Activated B cell treated with CpG ODN at 0.5 μM for 24 hours (primary cell): ENCODE measurements at places on chromosomes 1 and 21. TPM values are rescaled to one million over a fixed set of nuclear protein-coding genes. Genes with fewer than 3 reads are reported as not detected.

The MAEL gene
- total RNA-seq: not detected in 2 replicates

The GPR3 gene
- total RNA-seq: 0.11 TPM in 1 of 2 replicates, not detected in the other

The TCHHL1 gene
- not detected in 2 replicates for total RNA-seq

The DSCAM gene
- not detected in 2 replicates for total RNA-seq

The RBP7 gene
- not detected in 2 replicates for total RNA-seq

The PBX1 gene
- total RNA-seq: not detected in 2 replicates

The FLAD1 gene
- 64.1 and 69.0 TPM in 2 replicates for total RNA-seq

The CSF3R gene
- 0.12 TPM in 1 of 2 replicates, not detected in the other for total RNA-seq

DNA sequence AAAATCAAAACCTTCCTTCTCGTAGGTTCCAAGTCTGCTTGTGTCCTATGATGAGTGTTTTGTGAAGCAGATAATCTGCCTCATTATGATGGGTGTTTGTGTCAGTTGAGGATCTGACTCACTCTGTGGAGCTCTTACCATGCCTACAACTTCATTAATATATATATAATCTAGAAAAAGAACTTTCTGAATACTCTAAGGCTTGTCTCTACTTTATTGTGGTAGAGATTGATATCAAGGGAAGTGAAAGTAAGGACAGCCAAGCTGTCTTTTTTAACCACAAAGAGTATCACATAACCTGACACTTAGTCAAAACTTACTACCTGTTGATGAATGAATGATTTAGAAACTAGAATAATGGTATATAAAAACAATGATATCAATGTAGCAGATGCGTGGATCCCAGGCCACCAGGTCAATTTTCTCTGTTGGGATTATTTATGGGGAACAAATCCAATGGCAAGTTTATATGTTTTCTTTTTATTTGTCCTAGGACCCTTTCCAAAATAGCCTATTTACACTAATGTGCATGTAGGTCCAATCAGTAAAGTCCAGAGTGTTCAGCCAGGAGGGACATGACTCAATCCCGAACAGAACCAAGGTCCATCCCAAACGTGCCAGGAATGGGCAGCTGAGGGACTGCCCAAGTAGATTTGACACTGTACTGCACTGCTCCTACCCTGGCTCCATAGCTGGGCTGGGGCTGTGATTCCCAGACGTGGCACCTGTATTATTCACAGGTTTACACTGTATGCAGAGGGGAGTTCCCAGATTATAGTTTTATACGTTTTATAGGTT lies 182.3 kb upstream of the GREM2 start:
- no peak for DNase-seq

- DNase-seq: no peak
Observed at GRCh38 chr21:26412885-26413284, 160.2 kb downstream of the CYYR1 start.

GRCh38 chr1:3618881-3619671 lies 5.7 kb upstream of the TPRG1L start:
- peak; percentile 51 for DNase-seq

- DNase-seq: no peak
Observed at GRCh38 chr1:113255720-113256347, 134.5 kb upstream of the MAGI3 start.

- no peak for DNase-seq
Observed at GRCh38 chr1:194347200-194347599, 1160.8 kb upstream of the B3GALT2 start.

DNA sequence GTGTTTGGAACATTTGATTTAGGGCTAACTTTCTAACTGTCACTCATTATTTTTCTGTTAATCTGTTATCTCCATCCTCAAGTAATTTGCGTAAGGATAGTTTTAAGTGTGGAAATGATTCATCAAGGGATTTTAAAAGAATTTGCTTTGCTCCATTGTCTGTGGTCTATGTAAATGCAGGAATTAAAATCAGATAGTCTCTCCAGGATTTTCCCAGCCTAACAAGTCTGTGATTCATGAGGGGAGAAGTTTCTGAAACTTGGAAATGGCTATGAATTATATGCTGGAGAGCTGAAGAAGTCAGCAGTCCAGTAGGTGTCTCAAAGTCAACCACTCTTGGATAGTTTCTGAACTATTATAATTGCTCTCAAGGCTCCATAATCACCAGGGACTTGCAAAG lies 264.5 kb downstream of the MRPL39 start:
- no peak for DNase-seq

- no peak for DNase-seq
Observed at GRCh38 chr1:111628153-111628552, 8.6 kb downstream of the RAP1A start.

DNA sequence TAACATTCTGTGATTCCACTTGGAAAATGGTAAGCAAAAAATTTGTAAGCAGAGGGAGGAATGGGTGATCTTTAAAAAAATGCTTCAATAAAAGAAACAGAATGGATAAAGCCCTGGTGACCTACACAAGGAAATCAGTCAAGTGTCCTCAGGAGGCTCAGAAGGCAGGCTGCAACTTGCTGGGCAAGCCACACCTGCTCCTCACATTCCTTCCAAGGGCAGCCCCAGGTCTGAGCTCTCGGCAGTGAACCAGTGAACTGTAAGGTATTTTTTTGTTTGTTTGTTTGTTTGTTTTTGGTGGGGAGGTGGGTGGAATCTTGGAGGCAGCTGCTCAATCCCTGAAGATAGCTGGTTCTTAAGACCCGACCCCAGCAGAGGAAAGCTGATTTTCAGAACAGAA lies 4.4 kb downstream of the TACSTD2 start:
- no peak for DNase-seq

DNA sequence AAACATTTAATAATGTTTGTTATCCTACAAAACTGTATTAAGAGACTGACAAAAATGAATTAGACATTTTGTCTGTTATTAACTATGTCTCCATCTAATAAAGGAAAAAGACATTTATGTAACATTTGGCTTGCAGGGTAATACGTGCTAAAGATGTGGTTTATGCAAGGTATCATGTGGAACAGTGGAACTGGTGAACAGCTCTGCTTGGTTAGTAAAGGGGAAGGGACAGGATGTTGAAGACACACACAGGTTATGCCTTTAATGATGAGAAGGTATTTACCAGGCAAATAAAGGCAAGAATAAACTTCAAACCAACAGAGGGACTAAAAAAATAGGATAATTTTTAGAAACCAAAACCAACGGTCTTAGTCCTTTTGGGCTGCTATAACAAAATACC lies 93.1 kb downstream of the UCHL5 start:
- DNase-seq: no peak

GRCh38 chr1:199590708-199591107 lies 436.8 kb upstream of the NR5A2 start:
- DNase-seq: no peak

GRCh38 chr1:22709891-22710700 lies 543 bp upstream of the EPHB2 start:
- no peak for DNase-seq

DNA sequence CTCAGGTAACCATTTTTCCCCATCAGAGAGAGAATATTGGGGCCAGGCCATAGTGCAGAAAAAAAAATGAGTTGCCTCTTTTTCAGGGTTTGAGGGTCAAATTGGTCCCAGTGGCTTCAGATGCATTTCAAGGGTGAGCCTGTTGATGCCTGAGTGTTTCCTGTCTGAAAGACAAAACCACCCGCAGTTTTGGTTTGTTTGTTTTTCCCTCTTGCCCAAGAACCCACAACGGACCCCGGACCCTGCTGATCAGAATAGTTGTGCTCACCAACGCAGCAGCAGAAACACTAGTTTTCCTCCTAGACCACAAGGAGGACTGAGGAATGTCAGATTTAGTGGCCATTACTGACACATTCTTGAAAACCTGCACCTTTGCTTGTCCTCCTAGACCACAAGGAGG lies 1433.1 kb downstream of the PLA2G4A start:
- DNase-seq: no peak

GRCh38 chr1:41242342-41243078 lies 404 bp upstream of the SCMH1 start:
- DNase-seq: peak; percentile 60

GRCh38 chr21:36663033-36663855 lies 35.7 kb upstream of the SIM2 start:
- DNase-seq: no peak

DNA sequence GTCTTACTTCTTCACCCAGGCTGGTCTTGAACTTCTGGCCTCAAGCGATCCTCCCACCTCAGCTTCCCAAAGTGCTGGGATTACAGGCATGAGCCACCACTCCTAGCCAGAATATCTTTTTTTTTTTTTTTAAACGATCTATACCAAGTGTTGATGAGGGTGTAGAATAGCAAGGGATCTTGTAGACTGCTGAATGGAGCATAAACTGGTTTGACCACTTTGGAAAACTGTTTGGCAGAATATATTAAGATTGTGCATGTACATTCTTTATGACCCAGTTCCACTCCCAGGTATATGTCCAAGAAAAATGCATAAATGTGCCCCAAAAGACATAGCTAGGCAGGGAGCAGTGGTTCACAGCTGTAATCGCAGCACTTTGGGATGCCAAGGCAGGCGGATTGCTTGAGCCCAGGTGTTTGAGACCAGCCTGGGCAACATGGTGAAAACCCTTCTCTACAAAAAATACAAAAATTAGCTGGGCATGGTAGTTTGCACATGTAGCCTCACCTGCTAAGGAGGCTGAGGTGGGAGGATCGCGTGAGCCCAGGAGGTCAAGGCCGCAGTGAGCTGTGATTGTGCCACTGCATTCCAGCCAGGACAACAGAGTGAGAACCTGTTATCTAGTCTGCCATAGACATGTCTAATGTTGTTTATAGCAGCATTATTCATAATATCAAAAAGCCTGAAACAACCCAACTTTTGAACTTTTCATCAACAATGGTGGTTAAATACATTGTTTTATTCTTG lies 184.0 kb downstream of the VPS13D start:
- DNase-seq: no peak

DNA sequence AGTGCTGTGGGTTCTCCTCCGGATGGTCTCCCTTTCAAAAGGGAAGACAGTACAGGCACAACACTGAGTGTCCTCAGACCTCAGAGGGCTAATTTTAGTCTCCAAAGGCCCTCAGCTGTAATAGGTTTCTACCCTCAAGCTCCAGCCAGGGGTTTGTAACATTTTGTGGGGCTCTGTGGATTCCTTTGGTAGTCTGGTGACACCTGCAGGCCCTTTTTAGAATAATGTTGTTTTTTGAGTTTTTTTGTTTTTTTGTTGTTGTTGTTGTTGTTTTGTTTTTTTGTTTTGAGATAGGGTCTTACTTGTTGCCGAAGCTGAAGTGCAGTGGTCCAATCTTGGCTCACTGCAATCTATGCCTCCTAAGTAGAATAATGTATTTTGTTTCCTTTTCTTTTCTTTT lies 15.0 kb upstream of the TMEM201 start:
- DNase-seq: no peak

GRCh38 chr1:5847013-5847659 lies 145.1 kb downstream of the NPHP4 start:
- DNase-seq: no peak

DNA sequence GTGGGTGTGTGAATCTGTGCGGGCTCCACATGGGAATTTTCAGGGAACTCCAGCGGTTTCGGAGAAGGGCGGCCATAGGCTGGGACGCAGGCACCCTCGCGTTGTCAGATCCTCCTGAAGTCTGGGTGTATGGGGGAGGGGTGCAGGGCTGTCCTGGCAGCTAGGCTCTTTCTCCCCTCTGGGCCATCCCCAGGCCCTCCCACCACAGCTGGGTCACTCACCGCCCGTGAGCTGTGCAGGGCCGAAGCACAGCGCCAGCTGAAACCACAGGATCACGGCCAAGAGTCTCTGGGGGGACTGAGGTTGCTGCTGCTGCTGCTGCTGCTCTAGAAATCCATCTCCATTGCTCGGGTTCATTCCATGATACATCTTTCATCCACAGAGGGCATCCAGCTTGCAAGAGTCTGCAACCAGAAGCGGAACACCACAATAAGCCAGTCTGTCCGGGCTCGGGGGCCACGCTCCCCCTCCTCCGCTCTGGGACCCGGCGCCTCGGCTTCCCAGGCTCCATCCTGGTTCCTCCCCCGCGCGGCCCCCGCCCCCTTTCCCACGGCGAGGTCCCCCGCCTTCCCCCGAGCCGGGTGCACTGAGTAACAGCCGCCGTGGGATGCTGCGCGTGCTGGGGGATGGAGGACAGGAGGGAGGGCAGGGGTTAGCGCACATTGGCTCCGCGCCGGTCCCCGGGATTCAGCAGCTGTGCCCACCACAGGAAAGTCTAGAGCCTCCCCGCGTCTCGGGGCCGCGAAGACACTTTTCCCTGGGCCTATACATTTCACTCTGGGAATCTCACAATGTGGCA lies 720 bp downstream of the SUSD4 start:
- DNase-seq: no peak

DNA sequence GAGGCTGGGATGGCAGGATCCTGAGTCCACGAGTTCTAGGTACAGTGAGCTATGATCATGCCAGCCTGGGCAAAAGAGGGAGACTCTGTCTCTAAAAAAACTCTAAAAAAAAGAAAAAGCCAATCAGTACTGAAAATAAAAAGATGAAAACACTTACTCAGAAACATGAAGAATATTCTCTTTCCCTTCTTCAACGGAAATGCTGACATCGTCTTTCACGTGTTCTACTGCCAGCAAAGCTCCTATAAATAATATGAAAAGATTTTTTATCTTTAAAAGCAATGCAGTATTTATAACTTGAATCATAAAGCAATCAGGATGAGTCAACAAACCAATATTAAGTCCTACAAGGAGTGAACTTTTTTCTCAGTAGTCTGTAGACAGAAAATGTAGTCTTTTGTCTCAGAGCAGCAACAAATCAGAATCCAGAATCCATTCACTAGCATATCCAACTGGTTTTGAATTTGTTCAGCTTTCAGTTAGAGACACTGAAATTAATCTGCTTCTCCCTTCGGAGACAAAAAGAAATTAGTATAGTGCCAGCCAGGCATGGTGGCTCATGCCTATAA lies 6.2 kb downstream of the EPRS1 start:
- no peak for DNase-seq

- DNase-seq: no peak
Observed at GRCh38 chr1:36542962-36543515, 60.3 kb upstream of the CSF3R start.

DNA sequence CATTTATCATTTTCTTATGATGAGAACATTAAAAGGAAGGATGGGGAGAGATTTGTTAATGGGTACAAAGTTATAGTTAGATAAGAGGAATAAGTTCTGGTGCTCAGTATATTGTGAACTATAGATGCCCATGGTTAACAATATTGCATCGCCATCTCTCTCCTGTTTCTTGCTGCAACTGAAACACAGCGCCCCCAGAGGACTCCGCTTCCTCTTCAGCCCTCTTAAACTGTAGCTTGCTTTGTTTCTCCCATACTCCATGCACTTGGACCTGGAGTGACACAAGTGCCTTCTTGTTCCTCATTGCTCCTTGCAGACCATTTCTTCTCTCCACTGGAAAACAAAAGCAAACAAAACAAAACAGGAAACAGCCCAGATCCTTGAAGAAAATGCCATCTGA lies 70.1 kb upstream of the NTPCR start:
- DNase-seq: no peak
